ENCODE measurements at places on chromosomes 4 and X.
A peak's percentile ranks its signal among the peaks of the same experiment; 100 is the strongest.

- DNase-seq: no peak
Observed at GRCh38 chr4:132557660-132558059, 591.4 kb upstream of the PCDH10 start.

- no peak for DNase-seq
Observed at GRCh38 chr4:7279902-7280301, 87.6 kb downstream of the SORCS2 start.

GRCh38 chr4:25174674-25175073 lies 14.4 kb upstream of the SEPSECS start:
- no peak for DNase-seq

DNA sequence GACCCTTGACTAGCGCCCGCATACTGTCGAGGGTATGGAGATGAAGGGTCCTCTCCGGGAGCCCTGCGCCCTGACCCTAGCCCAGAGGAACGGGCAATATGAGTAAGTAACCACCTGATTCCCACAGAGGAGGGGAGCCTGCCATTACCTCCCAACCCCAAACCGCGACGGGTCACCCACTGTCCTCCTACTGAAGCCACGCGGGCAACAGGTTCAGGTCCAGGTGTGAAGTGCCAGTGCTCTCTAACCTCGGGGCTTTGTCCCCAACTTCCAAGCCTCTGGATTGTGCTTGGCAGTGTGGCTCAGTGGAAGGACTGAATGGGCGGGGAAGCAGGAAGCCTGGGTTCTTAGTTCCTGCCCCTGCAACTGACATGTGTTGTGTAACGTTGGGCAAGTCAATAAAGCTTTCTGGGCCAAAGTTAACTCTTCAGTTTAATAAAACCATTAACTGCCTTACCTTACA lies 694 bp downstream of the OCRL start:
- peak; percentile 2 for DNase-seq

- DNase-seq: no peak
Observed at GRCh38 chr4:124902001-124902515, 189.5 kb upstream of the ANKRD50 start.

DNA sequence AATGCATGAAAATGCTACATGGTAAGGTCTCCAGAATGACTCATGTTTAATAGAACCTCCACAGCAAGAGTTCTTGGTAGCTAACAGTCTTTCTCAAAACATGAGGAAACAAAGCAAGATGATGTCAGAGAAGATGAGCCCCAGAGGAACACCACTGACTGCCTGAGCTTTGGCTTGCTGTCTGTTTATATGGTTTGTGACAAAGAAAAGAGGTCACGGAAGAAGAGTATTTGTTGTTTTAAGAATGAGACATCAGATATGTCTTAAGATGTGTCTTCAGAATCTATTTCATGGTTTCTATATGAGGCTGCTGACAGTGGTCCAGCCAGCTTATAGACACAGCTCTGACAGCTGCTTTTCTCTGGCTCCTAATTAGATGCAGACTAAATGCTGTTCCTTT lies 18.8 kb upstream of the AREG start:
- no peak for DNase-seq

GRCh38 chr4:64156253-64156652 lies 253.0 kb downstream of the TECRL start:
- no peak for DNase-seq

DNA sequence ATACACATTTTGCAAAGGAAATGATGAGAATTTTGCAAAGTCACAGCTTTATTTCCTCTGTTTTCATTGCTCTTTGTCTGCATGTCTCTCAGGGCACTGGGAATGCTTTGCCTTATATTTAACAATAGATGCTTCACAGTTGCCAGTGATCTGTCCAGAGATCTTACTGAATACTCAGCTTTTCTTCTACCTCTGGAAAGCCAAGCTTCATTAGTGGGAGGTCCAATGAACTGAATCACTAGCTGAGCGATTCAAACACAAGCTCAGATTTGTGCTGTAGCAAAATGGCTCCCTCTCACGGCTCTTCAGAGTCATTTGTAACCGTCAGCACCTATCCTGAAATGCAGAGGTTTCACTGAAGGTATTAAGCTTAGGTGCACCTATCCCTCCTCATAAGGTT lies 138.9 kb downstream of the DCLK2 start:
- no peak for DNase-seq

- DNase-seq: no peak
Observed at GRCh38 chr4:71237641-71238040, 101.2 kb upstream of the SLC4A4 start.

DNA sequence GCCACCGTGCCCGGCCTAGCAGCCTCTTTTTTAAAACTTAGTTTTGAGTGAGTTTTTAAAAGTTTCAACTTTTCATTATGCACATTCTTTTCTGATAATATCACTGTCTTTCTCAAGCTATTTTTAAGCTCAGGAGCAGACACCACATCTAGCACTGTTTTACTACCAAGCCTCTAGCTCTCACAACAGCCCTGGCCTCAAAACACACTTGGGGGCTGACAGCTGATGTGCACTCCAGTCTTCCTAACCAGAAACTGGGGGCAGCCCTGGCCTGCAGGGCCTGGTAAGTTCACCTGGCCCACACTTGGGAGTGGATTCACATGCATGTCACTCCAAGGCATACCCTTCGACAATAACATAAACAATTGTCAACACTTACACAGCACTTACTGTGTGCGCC lies 34.0 kb downstream of the CENPU start:
- no peak for DNase-seq

GRCh38 chrX:104270916-104271512 lies 16.3 kb upstream of the ESX1 start:
- DNase-seq: peak; percentile 12

- DNase-seq: no peak
Observed at GRCh38 chrX:83416273-83416672, 91.8 kb upstream of the POU3F4 start.

GRCh38 chr4:29002151-29002550 lies 1718.0 kb upstream of the PCDH7 start:
- DNase-seq: no peak

All from CD4-positive, alpha-beta T cell treated with Interleukin-6 for 4 hours (primary cell).